Activated T-cell treated with anti-CD3 and anti-CD28 coated beads, Interleukin-2, amount 50 U/mL, for 72 hours (primary cell): ENCODE measurements at places on chromosomes 3 and 15. TPM values are rescaled to one million over a fixed set of nuclear protein-coding genes. Genes with fewer than 3 reads are reported as not detected.

CYP8B1 gene
- not detected for total RNA-seq

XXYLT1 gene
- total RNA-seq = 6.6 TPM

INSYN1 gene
- not detected for total RNA-seq

NFKBIZ gene
- total RNA-seq = 208 TPM

LRRC15 gene
- total RNA-seq = not detected

DPPA2 gene
- total RNA-seq = not detected

ROBO1 gene
- total RNA-seq = 6.7 TPM

FBXO22 gene
- total RNA-seq = 45.8 TPM

HSPBAP1 gene
- 8.2 TPM for total RNA-seq

CLSTN2 gene
- not detected for total RNA-seq

INKA1 gene
- total RNA-seq = 1.2 TPM

VPS18 gene
- total RNA-seq = 10.7 TPM

TMEM45A gene
- total RNA-seq = 0.26 TPM

DZIP1L gene
- 0.23 TPM for total RNA-seq

LOXL1 gene
- total RNA-seq = 1.9 TPM

KLHL40 gene
- total RNA-seq = not detected

NR2E3 gene
- total RNA-seq = not detected

AHSG gene
- total RNA-seq = not detected

TICRR gene
- 18.5 TPM for total RNA-seq

GOLGA8N gene
- 4.4 TPM for total RNA-seq

BCHE gene
- not detected for total RNA-seq

CCDC39 gene
- not detected for total RNA-seq

DNAJB8 gene
- not detected for total RNA-seq

DNAH12 gene
- total RNA-seq = 0.21 TPM

HIGD2B gene
- total RNA-seq = 0.22 TPM

FBLN2 gene
- 1.1 TPM for total RNA-seq

LEKR1 gene
- 1.7 TPM for total RNA-seq

SLC22A14 gene
- total RNA-seq = 0.14 TPM

SLITRK3 gene
- total RNA-seq = not detected

MASP1 gene
- total RNA-seq = not detected

SHC4 gene
- 2.1 TPM for total RNA-seq

CX3CR1 gene
- total RNA-seq = 2.7 TPM

CCK gene
- not detected for total RNA-seq

SPINT1 gene
- 19.4 TPM for total RNA-seq

GALK2 gene
- 27.3 TPM for total RNA-seq

ALDH1A2 gene
- total RNA-seq = 2.6 TPM

CKMT1B gene
- total RNA-seq = not detected

CD86 gene
- total RNA-seq = 2.4 TPM

AGTR1 gene
- not detected for total RNA-seq

GOLGA6D gene
- total RNA-seq = 0.55 TPM

ZNF80 gene
- 0.53 TPM for total RNA-seq

ZPLD1 gene
- 0.17 TPM for total RNA-seq

GREM1 gene
- total RNA-seq = 0.25 TPM

POLQ gene
- total RNA-seq = 20.4 TPM

MCTP2 gene
- 49.9 TPM for total RNA-seq

CP gene
- not detected for total RNA-seq

GOLGA6L7 gene
- total RNA-seq = not detected

SAMD7 gene
- not detected for total RNA-seq

UQCC5 gene
- total RNA-seq = 8.9 TPM

SLC15A2 gene
- total RNA-seq = 2.4 TPM

KBTBD13 gene
- total RNA-seq = not detected

TMEM212 gene
- not detected for total RNA-seq

FOXL2 gene
- 0.12 TPM for total RNA-seq
